ENCODE measurements at places on chromosomes 6 and 20. TPM values are rescaled to one million over a fixed set of nuclear protein-coding genes. Genes with fewer than 3 reads are reported as not detected.

The SPTLC3 gene
- 30.4 TPM for total RNA-seq

DNA sequence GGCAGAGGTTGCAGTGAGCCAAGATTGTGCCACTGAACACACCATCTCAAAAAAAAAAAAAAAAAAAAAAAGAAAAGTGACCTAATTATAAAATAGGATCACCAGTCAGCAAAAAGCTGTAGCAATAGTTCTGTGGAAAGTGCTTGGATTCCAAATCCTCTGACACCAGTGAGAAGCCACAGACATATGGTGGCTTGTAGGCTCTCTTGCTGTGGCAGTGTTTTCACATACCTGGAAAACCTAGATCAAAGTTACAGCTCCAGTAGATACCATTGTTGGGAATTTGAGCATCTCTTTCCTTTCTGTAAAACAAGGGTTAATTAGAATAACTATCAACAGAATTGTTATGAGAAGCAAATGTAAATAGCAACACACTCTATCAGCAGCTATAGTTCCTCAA lies 4.1 kb downstream of the CCDC170 start:
- H3K27ac ChIP-seq, result no peak overlapping the region
- H3K27me3 ChIP-seq, result no peaks in the 10 kb centered on the region
- no peak overlapping the region for H3K4me3 ChIP-seq
- H3K4me1 ChIP-seq, result peaks cover 19% of the 10 kb centered on the region
- no peak for DNase-seq
- H3K36me3 ChIP-seq, result no peaks in the 10 kb centered on the region

GRCh38 chr6:36126553-36127458 lies 3.5 kb upstream of the MAPK13 start:
- no peaks in the 10 kb centered on the region for H3K27me3 ChIP-seq
- H3K36me3 ChIP-seq, result no peaks in the 10 kb centered on the region
- H3K4me1 ChIP-seq, result peaks cover 31% of the 10 kb centered on the region
- no peak for DNase-seq
- no peak overlapping the region for H3K27ac ChIP-seq

GRCh38 chr20:16947479-16947878 lies 199.3 kb downstream of the OTOR start:
- no peaks in the 10 kb centered on the region for H3K27me3 ChIP-seq
- H3K4me3 ChIP-seq, result no peak overlapping the region
- no peaks in the 10 kb centered on the region for H3K36me3 ChIP-seq
- no peak overlapping the region for H3K27ac ChIP-seq

GRCh38 chr6:13769034-13769654 lies 45.2 kb downstream of the MCUR1 start:
- H3K4me1 ChIP-seq, result no peaks in the 10 kb centered on the region
- no peak for DNase-seq
- H3K4me3 ChIP-seq, result no peak overlapping the region
- no peaks in the 10 kb centered on the region for H3K36me3 ChIP-seq

- no peaks in the 10 kb centered on the region for H3K36me3 ChIP-seq
- H3K4me1 ChIP-seq, result peaks cover 6% of the 10 kb centered on the region
- H3K4me3 ChIP-seq, result no peak overlapping the region
- no peak for DNase-seq
Observed at GRCh38 chr6:14983599-14984518, 262.0 kb upstream of the JARID2 start.

The PABPC1L gene
- 21.0 TPM for total RNA-seq
